H4 (cell line): ENCODE measurements at places on chromosomes 5 and 9. TPM values are rescaled to one million over a fixed set of nuclear protein-coding genes. Genes with fewer than 3 reads are reported as not detected.
A peak's percentile ranks its signal among the peaks of the same experiment; 100 is the strongest.

CCDC171 gene
- 1.8 and 2.2 TPM in 2 replicates for total RNA-seq

TLE1 gene
- 6.2 and 8.7 TPM in 2 replicates for total RNA-seq

ELOVL7 gene
- total RNA-seq, result 8.6 and 10.4 TPM in 2 replicates

CREBRF gene
- total RNA-seq, result 4.4 and 7.2 TPM in 2 replicates

CDC20B gene
- total RNA-seq, result not detected in 2 replicates

GRCh38 chr5:61991866-61992265, 314.1 kb upstream of the KIF2A start:
- no peak for DNase-seq

- peak; percentile 50 for DNase-seq
Observed at GRCh38 chr5:36944607-36945225, 68.1 kb downstream of the NIPBL start.

- DNase-seq, result no peak
Observed at GRCh38 chr9:74589576-74589975, 92.4 kb downstream of the RORB start.

GRCh38 chr9:136159851-136160250, 41.2 kb upstream of the TMEM250 start:
- no peak for DNase-seq

GRCh38 chr5:55597014-55597981, 62.5 kb upstream of the PLPP1 start:
- DNase-seq, result peak; percentile 32

GRCh38 chr9:2336055-2336454, 285.5 kb upstream of the VLDLR start:
- peak; percentile 4 for DNase-seq

GRCh38 chr5:142680605-142681259, 5.2 kb downstream of the FGF1 start:
- DNase-seq, result peak; percentile 52

- no peak for DNase-seq
Observed at GRCh38 chr9:115006660-115007059, 76.3 kb upstream of the TNFSF8 start.

GRCh38 chr5:164203581-164204225, 698.3 kb downstream of the MAT2B start:
- no peak for DNase-seq

DNA sequence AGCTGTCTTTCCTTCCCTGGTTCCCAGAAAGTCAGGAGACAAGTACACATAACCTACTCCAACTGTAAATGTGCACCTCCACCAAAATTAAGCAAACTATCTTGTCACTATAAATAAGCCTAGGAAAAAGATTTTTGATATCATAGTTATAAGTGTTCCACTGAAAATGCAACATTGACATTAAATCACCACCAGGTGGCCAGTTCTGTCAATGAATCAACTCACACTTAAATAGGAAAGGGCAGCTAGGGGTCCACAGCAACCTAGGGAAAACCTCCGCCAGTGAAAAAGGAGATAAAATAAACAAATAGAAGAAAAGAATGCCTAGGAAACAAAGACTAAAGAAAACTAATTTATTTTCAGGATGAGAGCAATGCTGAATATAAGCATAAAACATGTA, 243.0 kb upstream of the PTPRD start:
- DNase-seq, result no peak

- no peak for DNase-seq
Observed at GRCh38 chr5:178372142-178372571, 139.6 kb upstream of the PHYKPL start.
